ENCODE measurements at places on chromosomes 16 and 17.

- DNase-seq, result no peak
Observed at GRCh38 chr16:25108054-25108453, 3.5 kb upstream of the LCMT1 start.

DNA sequence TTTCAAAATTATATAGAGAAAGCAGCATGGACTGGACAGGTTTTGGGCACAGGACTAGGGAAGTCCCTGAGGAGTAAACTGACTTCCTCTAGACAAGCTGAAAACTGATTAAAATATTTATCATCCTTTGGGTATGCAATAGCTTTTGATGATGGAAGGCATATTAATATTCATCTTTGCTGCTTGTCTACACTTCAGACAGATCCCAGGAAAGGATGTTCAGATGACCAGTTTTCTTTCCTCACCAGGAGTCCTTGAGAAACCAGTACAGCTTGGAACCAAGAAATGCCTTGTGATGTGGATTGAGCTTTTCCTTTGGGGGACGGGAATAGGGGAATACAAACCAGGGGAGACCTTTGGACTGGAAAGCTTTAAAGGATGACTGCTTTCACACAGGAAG lies 195.5 kb downstream of the FTO start:
- DNase-seq, result no peak

- DNase-seq, result no peak
Observed at GRCh38 chr17:416293-417206, 63.9 kb upstream of the RPH3AL start.

DNA sequence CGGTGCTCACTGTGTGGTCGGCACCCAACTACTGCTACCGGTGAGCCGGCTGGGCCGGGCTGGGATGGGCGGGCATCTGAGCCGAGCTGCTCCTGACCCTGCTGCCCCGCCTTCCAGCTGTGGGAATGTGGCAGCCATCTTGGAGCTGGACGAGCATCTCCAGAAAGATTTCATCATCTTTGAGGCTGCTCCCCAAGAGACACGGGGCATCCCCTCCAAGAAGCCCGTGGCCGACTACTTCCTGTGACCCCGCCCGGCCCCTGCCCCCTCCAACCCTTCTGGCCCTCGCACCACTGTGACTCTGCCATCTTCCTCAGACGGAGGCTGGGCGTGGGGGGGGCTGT lies 6.9 kb downstream of the TBX6 start:
- no peak for DNase-seq

GRCh38 chr16:84062734-84063640 lies 20.4 kb upstream of the SLC38A8 start:
- no peak for DNase-seq

DNA sequence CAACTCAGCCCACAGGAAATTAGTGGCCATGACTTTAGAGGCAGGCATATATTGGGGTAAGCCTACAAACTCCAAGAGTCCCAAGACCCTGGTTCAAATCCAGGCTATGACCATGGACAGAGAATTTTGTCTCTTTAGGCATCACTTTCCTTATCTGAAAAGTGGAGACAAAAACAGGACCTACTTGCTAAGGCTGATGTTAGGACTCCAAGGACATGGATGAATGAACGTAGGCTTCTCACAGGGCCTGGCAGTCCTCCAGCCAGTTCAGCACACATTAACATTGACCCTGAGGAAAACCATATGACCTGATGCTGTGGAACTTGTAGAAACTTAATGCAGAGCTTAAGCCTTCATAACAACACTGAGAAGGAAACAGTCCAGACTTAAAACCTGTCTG lies 1.4 kb downstream of the FKBP10 start:
- no peak for DNase-seq

GRCh38 chr17:18070861-18071340 lies 16.8 kb upstream of the DRG2 start:
- no peak for DNase-seq

DNA sequence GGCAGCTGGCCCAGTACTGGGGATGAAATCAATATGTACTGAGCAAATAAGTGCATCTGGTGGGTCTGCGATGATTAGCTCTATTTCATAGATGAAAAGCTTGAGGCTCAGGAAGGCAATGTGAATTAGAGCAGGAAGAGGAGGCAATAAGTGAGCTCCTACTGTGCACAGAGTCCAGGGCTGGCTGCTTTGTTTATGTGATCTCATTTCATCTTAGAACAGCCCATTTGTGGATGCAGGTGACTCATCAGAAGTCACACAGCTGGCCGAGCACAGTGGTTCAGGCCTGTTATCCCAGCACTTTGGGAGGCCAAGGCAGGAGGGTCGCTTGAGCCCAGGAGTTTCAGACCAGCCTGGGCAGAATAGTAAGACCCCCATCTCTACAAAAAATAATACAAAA lies 7.1 kb downstream of the TMEM114 start:
- no peak for DNase-seq

- no peak for DNase-seq
Observed at GRCh38 chr17:40419559-40420331, 2.0 kb upstream of the TOP2A start.

DNA sequence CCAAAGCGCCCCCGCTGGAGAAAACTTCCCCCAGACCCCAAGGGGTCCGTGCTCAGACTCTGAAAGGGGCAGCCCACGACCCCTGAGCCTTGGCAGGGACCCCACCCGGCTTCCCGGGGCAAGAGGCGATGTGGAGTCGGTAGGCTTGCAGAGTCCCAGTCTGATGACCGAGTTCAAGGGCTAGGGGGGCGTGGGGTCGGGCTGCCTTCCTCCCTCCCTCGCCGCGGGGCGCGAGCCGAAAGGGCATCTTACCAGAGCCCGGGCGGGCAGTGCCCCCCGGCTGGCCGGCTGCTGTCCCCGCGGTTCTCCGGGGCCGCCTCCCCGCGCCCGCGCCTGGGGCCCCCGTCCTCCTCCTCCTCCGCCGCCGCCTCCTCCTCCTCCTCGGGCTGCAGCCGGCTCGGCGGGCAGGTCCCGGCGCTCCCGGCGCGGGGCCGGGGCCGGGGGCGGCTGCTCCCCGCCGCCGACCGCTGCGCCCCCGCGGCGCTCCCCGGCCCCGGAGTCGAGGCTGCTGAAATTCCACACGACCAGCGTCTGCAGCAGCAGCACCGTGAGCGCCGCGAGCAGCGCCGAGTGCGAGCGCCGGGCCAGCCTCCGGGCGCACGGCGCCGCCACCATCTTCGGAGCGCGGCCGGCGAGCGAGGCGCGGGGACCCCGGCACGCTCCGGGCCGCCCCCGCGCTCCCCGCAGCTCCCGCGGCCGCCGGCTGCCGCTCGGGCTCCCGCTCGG lies 415 bp downstream of the XYLT1 start:
- DNase-seq, result no peak

DNA sequence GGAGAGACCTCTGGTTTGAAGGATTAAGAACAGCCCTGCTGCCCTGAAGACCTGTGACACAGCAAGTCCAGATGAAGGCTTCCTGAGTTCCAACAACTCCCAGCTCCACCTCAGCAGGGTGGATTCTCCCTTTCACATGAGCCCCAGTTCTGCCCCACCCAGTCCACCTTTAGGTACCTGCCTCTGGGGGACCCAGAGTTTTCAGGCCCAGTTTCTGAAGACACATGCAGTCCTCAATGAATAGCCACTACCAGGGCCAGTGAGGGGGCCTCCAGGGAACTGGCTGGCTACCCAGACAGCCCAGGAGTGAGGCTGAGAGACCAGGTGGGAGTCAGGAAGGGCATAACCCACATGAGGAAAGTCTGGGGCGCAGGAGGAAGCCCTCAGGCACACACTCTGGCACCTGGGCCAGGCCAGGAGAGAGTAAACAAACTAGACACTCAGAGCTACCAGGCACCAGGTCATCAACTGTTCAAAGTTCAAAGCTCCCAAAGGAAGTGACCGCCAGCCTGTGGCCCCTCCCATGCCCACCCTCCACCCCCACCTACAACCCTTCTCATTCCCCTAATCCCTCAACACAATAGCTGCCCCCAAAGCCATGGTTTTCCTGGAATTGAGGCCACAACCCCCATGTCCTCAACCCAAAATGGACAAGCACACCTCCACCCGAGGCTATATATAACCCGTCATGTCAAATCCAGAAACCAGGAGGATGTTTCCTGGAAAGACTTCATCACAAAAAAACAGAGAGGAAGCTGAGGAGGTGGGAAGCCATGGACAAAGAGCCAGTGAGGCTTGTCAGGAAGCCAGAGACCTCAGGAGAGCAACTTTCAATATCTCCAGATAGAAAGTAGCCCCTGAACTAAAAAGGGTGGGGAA lies 2.1 kb downstream of the MYO18A start:
- no peak for DNase-seq

DNA sequence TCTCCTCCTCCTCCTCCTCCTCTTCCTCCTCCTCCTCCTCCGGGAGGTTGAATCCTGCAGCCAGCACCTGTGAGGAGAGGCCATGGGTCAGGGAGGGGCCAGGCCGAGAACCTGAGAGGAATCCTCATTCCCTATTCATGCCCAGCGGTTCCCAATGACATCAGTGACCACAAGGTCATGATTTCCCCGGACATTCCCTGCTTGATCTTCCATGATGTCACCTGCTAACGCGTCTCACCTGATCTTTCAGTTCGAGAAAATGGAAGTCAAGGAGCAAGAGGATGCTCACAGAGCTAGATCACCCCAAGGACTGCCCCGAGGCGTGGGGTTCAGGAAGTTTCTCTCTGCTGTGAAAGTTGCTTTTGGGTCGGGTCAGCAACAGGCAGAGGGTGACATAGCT lies 5.4 kb downstream of the APOBR start:
- no peak for DNase-seq

DNA sequence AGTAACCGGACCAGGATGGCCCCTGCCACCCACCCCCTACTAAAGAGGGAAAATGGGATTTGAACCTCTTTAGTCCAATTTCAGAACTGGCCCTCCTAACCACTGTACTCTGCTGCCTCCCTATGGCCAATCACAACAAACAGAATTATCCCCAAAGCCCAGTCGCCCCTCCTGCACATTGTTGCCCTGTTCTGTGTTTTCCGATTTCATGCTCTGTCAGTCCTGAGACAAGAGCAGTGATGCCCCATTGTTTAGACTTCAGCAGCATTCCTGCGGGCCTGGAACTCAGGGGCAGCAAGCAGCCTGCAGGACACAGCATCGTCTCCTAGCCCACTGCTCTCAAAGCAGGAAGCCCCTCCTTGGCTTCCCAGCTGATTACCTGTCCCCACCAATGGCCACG lies 20.5 kb upstream of the KLHL11 start:
- no peak for DNase-seq

GRCh38 chr17:28474111-28474531 lies 677 bp downstream of the SLC13A2 start:
- no peak for DNase-seq

GRCh38 chr17:55334285-55334684 lies 69.5 kb downstream of the HLF start:
- DNase-seq, result no peak

- no peak for DNase-seq
Observed at GRCh38 chr16:54285414-54286089, 1.0 kb downstream of the IRX3 start.

DNA sequence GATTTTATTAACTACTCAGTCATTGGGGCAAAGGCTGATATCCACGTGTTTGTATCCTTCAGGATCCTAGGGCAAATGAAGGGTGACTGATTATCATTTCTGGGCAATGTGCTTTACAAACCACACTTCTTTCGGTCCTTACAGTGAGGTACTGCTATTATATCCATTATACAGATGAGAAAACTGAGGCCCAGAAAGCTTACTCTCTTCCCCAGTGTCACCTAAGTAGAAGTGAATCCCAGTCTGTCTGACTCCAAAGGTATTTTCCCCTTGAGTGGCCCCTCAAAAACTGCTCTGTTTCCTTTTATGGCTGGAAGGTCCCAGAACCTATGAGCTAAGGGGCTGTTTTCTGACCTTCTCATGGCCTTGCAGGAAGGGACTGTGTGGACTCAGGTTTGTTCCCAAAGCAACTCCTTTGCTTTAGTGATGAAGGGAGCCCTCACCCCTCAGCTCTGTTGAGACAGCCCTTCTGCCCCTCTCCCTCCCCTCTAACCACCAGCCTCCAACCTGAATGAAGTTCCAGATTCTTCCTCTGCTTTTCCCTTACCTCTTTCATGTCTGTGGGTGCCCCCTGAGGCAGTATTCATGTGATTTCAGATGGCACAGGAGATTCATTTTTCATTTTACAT lies 27.4 kb upstream of the ADGRG1 start:
- no peak for DNase-seq

DNA sequence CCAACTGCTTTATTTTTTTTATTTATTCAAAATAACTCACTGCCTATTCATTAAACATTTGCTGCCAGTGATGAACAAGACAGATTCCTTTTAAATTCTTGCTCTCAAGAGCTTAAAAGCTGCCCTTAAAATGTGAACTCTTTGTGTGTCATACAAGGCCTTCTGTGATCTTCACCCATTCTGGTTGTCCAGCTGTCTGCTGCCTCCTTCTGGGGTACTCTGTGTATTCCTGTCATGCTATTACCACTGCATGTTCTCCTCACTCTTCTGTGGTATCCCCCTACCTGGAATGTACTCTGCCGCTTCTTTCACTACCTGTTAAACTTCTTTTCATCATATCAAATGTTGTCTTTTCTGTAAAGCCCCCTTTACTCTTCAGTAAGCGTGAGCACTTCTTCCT lies 165.8 kb downstream of the CHD9 start:
- no peak for DNase-seq

DNA sequence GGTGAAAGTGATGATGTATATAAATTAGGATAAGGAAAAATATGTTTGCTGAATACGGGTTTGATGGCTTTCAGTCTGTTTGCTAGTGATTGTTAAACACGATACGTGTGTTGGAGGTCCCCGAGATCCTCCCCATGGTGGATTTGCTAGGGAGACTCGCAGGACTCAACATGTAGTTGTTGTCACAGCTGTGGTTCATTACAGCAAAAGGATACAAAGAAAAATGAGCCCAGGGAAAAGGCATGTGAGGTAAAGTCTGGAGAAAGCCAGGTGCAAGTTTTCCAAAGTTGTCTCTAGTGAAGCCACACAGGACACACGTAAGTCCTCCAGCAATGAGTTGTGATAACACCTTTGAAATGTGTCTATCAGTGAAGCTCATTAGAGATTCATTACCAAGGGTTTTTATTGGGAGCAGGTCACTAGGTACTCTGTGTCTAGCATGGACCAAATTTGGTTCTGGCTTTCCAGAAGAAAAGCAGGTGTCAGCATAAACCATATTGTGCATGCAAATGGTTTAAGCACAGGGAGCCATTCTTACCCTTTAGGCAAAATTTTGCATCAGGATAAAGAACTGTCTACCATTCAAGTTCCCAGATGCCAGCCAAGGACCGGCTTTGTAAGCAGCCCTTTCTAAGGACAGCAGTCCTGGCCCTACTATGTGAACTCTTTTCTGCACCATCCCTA lies 215.2 kb upstream of the WSCD1 start:
- no peak for DNase-seq

- no peak for DNase-seq
Observed at GRCh38 chr17:47776330-47777197, 43.5 kb downstream of the TBX21 start.
